SJCRH30 (cell line): ENCODE measurements at places on chromosomes 16 and 17.
A peak's percentile ranks its signal among the peaks of the same experiment; 100 is the strongest.

DNA sequence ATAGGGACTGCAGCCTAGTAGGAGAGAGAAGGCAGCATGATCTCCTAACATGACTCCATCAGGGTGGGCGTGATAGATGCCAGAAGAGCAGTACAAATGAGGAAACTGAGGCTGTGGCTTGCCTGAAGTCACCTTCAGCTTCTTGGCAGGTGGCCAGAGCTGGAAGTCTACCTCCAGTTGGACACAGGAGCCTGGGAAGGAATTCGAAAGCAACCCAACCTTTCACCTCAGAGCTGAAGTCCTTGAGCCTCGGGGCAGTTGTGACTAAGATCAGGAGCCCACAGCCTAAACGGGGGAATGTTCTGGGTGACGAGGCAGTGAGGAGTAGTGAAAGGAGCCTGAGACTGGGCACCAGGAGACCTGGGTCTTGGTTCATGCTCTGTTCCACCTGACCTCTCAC, 9.4 kb upstream of the SLC52A1 start:
- DNase-seq, result no peak

DNA sequence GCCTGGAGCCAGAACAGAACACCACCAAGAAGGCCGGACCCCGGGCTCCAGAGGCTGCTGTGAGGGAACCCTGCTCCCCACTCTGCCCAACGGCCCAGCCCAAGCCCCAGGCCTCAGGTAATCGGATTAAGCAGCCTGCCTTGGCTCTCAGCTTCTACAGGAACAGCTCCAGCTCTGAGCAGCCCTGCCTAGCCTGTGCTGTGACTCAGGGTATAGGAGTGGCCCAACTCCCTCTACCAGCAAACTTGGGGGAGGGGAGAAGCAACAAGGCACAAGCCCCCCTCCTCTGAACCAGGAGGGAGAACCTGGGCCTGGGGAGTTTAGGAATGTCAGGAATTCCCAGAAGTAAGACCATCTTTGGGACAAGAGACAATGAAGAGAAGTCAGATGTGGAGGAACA, 849 bp upstream of the SOX15 start:
- DNase-seq, result no peak

- DNase-seq, result no peak
These were observed 12.3 kb upstream of the SLC38A8 start for GRCh38 chr16:84054916-84055315.

- DNase-seq, result no peak
These were observed 4.2 kb downstream of the FBRS start for GRCh38 chr16:30662449-30662848.

GRCh38 chr17:55266051-55266957, 1.5 kb downstream of the HLF start:
- DNase-seq, result no peak

- no peak for DNase-seq
These were observed 52.9 kb downstream of the MMD start for GRCh38 chr17:55368706-55369105.

DNA sequence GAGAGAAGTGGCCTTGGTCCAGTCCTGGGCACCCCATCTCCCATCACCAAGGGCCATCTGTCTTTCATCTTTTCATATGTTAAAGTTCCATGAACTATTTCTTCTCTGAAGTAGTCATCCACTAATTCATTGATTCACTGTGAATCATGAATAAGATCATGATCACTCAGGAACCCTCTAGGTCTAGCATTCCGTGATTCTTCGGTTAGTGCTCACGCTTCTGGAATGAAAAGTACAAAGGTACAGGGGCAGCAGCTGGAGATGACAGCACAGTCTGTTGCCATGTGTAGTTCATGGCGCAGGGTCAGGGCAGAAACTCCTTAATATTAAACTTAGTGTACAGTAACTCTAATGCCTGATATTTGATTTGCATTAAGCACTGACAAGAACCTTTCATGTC, 127.1 kb downstream of the CDH13 start:
- no peak for DNase-seq

- DNase-seq, result peak; percentile 42
These were observed 28.4 kb downstream of the CDH13 start for GRCh38 chr16:82655072-82655714.

- peak; percentile 40 for DNase-seq
These were observed 30.3 kb upstream of the RPH3AL start for GRCh38 chr17:382644-383533.

- DNase-seq, result no peak
These were observed 334 bp downstream of the GH1 start for GRCh38 chr17:63918305-63918704.

GRCh38 chr16:87713451-87714229, 52.1 kb downstream of the KLHDC4 start:
- no peak for DNase-seq

DNA sequence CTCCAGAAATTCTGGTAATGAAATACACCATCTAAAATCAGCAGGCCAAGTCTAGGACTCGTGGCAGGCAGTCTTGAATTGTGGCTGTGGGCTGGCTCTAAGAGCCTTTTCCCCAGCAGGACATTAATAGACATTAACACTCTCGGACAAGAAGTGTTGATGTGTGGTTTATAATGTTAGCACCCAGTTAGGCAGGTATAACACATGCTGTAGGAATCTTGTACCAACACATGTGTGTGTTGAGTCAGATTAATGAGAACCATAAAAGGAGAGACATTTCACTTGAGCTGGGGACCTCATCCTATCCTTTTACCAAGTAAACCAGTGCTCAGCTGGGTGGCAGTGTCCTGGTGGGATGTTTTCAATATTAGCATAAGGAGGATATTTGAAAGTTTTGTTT, 264.5 kb downstream of the FTO start:
- no peak for DNase-seq

GRCh38 chr16:85484347-85485300, 128.5 kb upstream of the GSE1 start:
- no peak for DNase-seq

GRCh38 chr17:83181991-83182619, 102.7 kb downstream of the METRNL start:
- DNase-seq, result no peak

DNA sequence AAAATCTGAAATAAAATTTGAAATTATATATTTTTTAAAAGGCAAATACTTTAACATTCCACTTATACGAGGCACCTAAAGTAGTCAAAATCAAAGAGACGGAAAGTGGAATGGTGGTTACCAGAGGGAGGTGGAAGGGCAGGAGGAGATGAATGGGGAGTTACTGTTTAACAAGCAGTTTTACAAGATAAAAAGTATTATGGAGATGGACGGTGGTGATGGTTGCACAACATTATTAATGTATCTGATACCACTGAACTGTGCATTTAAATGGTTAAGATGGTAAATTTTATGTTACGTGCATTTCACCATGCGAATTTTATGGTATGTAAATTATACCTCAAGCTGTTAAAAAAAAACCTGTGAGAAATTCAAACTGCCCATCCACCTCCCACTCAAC, 5.4 kb downstream of the CMC2 start:
- DNase-seq, result no peak

DNA sequence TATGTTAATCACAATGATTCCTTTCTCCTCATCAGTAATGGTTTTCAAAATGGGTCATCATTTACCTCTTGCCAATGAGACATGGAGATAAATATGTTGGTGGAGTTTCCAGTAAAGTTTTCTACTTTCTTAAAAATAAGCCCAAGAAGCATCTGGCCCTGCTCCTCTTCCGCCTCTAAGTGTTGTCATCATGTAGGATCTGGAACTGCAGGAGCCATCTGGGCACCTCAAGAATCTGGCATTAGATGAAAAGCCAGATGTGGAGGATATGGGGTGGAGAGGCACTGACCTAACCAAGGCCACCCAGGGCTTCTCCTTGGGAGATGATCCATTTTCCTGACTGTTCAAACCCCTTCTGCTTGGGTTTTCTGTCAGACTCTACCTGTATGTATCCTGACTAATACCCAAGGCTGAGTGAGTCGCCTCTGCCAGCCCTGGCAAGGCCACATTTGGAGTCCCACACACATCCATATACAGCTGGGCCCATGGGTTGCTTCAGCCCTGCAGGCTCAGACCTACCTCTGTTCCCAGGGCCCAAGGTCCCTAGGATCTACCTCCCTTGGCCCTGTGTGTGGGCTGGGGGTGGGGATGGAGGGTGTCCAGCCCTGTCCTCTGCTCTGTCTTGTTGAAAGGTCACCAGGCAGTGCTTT, 24.6 kb downstream of the CCDC182 start:
- DNase-seq, result no peak

DNA sequence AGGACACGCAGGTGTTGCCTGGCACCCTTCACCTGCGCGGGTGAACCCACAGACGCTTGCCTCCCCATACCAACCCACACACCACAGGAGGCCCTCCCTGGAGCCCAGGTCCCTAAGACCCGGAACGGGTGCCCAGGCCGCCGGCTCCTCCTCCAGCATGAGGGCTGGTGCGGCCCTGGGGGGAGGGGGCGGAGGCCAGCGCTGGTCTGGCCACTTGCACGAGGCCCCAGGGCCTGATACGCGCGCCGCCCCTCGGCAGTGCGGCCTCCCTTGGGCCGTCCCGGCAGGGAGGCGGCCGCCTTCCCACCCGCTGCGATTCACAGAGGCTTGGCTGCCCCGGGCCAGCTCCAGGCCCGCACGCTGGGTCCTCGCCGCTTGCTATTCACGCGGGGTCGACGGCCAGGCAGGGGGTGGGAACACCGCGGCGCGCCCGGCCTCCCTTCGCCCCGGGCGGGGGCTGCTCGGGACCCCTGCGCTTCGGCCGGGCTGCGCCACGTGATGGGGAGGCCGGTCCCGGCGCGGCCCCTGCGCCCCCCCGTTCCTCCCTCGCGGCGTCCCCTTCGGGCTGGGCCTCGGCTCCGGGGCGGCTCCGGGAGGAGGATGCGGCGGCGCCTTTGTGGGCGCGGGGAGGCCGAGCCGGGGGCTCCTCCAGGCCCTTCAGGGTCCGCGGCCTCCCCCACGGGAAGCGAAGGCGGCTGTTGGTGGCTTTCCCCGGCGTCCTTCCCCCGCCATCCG, 685 bp downstream of the FASN start:
- peak; percentile 83 for DNase-seq

DNA sequence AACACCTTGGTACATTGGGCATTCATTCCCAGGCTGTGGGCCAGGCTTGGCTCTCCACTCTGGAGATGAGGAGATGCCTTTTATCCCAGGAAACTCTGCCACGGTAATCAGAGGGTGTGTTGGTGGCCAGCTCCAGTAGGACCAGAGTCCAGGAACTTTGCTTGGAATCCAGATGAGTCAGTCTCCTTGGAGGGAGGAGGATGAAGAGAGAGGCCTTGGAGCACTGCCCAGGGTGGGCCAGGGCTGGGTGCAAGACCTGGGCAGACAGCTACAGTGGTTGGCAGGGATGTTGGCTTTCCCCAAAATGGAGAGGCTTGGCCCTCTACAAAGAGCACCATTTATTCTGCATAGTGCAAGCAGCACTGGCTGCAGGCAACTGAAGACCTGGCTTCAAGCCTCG, 209.0 kb downstream of the RGS9 start:
- no peak for DNase-seq

DNA sequence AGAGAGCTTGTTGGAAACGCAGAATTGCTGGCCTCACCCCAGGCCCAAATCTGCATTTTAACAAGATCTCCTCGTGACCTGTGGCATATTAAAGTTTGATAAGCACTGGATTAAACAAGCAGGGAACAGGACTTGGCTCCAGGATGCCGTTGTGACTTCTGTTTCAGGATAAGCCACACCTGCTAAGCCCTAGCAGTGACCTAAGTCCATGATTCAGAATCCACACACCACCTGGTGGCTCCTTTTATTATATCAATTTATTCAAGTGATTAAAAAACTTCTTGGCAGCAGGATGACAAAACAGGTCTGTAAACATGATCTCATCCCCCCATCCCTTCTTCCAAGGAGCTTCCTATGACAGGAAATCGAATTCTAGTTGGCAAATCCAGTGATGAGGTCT, 9.1 kb downstream of the NAGPA start:
- no peak for DNase-seq

- DNase-seq, result peak; percentile 76
These were observed at the start of gene ZDHHC7 for GRCh38 chr16:85010931-85011845. ZDHHC7 (minus strand) TSS chr16:85011535; CDS start chr16:84990618, 20,917 bp downstream.

DNA sequence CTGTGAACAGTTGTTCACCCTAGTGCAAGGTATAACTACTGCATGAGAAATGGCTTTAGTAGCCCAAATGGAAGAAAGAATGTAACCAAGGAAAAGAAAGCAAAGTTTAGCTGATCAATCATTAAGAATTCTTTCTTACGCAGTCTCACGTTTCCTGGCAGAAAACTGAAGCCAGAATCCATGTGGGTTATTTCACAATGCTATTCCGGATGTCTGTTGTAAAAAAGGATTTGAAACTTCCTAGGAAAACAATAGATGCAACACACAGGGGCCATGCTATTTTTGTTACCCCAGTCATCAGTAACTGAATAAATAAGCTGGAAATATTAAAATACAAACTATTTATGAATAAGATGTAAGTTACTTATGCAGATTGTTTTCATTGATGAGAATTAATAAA, 802.5 kb downstream of the CDH8 start:
- no peak for DNase-seq

- no peak for DNase-seq
These were observed 21.2 kb downstream of the USP31 start for GRCh38 chr16:23128056-23128455.

DNA sequence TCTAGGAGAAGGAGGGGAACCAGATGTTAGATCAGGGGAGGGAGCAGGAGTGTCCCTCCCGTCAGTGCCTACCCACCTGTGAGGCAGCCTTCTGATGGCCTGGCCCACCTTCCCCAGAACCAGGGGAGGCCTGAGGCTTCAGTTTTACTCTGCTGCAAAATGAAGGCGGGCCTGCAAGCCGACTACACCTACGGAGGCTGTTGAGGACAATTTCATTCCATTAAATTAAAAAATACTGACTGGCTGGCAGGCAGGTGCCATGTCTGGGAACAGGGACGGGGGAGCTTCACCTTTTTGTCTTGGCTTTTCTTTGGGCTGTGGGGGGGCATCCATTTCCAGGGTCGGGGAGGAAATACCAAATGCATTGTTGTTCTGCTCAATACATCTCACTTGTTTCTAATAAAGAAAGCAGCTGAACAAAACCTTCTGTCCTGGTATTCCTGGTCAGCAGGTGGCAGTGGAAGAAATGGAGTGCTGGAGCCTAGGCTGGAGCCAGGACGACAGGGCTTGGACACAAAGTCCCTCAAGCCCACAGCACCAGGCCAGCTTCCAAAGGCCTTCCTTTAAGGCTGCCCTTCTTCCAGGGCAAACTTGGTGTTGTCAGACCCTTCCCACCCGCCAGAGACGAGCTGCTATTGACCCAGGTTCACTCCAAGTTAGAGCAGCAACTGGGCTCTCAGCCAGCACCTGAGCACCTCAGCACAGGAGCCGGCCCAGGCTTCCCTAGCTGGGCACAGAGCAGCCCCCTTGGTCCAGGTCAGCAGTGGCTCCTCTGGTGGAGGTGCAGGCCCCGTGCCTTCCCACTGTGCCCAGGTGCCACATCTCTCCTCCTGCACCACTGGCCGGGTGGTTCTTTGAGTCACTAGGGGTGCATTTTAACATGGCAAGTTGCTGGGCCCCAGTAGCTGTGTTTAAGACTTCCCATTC, 23.5 kb downstream of the PLCD3 start:
- DNase-seq, result no peak

DNA sequence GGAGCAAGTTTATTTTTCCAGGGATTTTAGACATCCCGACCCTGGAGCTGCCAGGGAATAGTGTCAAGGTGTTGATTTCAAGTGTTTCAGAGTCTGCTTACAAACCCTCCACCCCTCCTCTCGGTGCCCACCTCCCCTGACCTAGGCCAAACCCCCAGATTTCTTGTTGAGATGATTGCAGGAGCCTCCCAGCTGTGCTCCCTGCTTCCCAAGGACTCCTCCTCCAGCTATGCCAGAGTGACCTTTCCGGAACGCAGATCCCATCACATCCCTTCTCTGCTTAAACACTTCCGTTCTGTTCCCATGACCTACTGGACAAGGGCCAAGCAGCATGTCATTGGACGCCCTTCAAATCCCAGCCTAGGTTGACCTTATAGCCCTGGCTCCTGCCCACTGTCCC, 23.7 kb upstream of the CDH1 start:
- DNase-seq, result no peak
